ENCODE measurements at places on chromosomes 5 and 9.

DNA sequence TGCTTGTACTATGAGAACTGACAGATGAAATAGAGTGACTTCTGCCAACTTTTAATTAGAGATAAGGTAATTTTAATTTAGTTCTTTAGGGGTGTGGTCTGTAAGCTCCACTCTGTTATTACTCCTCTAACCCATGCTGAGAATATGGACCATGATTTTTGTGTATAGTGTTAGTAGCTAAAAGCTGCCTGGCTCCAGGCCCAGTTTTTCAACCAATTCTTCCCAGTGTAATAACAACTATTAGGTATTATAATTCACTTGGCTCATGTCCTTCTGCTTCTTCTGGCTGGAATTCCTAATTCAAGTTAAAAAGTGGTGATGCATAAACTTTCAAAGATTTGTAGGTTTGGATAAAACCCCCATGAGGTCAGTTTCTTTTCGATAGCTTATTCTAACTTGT is 216.3 kb downstream of the ISL1 start:
- no peak for ATAC-seq

DNA sequence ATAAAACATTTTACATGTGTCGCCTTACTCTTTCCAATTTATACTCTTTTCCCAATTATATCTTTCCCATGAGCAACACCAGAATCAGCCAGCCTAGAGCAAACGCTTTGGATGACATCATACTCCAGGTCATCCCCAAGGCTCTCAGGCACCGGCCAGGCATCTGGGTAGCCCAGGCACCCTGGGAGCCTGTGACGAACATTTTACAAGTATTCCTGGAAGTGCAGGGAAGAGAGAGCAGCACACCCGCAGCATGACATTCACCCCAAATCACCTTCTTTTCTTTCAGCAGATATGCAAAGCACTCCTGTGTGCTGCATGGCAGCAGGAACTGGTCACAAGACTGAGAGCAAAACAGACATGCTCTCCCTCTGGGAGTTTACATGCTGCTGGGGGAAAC is 75.7 kb upstream of the SMIM23 start:
- no peak for ATAC-seq

- no peak for ATAC-seq
These were observed 138.1 kb downstream of the C5orf15 start for GRCh38 chr5:133830281-133830680.

DNA sequence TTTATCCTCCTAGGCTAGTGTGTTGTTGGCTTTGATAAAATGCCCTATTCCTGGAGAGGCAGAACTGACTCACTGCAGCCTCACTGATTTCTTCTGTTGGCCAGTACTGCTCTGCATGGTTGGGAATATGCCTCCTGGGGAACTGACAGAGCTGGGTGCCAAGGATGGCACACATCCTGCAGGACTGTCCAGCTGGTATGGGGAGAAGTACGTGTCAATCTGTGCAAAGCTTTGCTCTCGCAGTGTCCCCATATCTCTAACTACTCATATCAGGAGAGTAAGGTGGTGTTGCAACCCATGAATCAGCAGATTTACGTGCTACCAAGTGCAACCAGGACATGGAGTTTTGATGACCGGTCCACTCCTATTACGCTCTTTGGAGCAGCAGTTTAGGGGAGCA is 74.7 kb downstream of the TEK start:
- no peak for ATAC-seq

DNA sequence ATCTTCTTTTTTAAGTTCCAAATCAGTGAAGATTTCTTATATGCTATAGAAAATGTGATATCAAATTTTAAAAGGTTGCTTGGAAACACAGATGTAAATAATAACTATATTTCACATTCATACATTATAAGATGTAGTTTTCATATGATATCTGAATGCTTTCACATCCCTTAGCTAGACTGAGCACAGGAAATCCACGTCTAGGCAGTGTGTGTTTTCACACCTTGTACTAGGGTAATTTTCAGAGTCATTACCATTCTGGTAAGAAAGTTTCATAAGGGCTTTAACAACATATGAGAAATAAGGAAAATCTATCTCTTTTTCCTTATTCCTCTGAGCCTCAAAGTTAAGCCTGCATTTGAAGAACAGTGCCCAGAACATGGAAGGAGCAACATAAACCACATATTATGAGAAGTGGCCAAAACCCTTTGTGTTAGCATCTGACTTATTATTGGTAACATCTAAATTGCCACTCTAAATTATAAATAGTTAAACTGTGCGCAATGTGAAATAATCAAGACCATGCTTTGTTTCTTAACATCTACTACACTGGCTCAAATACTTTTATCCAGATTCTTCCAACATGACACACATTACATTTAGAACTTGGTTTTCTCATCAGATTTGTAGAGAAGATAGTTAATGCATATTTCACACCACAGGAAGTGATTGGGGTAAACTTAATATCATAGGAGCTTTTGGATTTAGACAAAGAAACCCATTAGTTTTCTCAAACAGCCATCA is 113.3 kb downstream of the PPP2R2B start:
- ATAC-seq: no peak

DNA sequence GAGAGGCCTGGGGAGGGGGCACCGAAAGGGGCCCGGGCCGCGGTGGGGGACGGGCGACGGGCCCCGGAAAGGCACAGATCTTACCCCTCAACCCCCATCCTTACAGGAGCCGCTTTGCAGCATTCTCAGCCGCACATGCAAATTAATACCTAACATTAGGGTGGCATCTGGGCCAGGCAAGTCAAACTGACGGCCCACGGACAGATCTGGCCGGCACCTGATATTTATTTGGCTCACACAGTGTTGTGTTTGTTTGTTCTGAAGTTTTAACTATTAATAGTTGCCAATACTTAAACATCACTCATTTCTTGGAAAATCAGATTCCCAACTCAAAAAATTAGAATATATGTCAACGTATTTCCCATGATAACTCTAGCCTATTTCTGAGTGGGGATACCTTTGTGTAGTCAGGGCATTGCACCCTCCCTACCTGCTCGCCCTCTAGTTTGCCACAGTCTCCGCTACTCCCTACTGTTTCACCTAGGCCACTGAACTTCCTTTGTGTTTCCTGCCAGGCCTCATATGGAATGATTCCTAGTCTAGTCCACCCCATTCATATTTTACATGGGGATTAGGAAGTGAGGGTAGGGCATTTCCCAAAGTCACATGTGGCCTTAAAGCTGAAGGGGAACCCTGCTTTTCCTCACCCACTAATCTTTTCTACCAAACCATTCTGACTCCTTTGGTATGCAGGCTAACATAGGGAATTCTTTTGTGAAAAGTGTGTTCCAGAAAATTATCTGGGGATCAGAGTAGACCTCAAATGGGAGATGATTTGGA is 71.9 kb upstream of the LARP1 start:
- no peak for ATAC-seq

DNA sequence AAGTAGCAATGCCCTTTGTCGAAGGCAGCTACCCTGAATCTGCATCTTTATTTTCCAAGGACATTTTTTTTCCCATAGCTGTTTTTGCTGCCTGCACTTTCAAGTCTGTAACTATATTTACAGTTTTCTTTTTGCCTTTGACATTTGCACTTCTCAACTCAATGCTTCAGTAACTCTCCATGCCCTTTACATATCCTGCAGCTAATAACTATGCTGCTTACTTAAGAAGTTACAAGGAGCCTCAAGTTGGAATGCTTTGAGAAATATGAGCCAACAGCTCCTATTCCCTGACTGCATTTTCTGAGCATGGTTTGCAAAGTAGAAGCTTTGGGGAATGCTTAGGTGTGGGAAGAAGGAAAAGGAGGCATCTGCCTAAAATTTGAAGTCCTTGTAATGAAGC is 194.8 kb upstream of the TRPC7 start:
- no peak for ATAC-seq

DNA sequence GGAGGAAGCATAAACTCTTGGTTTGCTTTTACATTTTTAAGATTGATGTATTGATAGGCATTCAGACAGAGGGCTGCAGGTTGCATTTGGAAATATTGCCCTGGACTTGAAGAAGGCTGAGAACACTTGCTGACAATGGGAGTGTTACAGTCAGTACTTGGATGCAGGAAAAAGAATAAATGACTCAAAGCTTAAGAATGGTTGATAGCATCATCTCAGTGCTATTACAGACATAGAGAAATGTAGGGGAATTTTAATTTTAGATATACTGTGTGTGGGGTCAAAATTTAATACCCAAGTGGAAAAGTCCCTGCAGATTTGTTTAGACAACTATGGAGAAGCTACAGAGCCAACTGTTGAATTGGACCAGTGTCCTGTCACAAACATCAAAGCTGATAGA is 101.1 kb downstream of the ISL1 start:
- ATAC-seq: no peak

GRCh38 chr5:177498013-177498787 is 796 bp upstream of the PDLIM7 start:
- ATAC-seq: no peak

GRCh38 chr9:99356512-99356971 is 134.5 kb downstream of the SEC61B start:
- no peak for ATAC-seq

DNA sequence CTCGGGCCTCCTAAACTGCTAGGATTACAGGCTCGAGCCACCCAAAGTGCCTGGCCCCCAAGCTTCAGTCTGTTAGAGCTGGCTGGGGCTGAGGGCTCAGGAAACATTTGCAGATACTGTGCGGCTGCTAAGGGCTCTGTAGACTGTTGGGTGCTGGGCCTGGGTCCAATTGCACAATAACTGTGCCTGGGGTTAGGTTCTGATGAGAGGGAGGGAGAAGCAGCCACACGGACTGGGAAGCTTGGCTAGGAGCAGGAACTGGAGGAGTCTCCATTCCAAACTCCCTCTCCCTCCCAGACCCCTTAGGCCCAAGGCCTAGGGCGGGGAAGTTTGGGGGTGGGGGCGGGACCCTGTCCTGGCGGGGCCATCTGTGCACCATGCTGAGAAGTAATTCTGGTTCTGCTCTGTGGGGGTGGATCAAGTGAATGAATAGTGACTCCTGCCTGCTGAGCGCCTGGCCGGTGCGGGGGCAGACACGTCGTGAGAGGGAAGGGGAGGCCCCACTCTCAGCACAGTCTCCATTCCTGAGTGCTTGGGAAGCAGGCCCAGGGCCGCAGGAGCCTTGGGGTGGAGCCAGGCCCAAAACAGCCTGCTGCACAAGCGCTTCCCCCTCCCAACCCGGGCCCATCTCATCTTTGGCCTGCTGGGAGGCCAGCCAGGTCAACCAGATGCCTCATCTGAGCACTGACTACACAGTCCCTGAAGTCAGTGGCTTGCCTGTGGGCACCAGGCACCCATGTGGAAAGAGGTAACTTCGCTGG is 1.5 kb downstream of the ASS1 start:
- ATAC-seq: no peak

- no peak for ATAC-seq
These were observed 26.6 kb downstream of the WNT8A start for GRCh38 chr5:138110266-138110963.

DNA sequence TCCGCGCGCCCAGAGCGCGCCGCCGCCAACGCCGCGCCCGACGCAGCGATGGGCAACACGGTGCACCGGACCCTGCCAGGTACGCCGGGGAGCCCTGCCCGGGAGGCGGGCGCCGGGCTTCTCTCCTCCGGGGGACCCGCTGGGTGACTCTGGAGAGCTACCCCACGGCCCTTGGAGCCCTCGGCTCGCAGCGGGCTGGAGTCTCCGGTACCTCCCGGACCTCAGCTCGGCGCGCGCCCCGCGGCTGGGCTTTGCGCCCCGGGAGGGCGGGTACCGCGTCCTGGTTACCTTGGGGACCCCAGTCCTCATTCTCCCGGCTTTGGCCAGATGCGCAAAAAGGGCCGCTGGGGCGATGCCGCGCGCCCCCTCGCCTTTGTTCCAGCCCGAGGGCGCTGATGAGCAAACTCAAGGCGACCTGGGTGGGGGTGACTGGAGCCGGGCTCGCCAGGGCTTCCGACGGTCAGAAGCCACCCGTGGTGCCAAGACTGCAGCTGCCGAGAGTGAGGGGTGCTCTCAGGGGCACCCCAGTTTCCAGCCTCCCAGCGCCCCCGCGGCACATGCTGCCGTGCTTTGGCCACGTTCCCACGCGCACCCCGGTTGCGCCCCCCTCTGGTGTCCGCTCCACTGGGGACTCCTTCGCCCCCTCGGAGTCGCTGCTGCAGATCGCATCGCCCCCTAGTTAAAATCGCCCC is 442 bp downstream of the NEURL1B start:
- ATAC-seq: no peak

GRCh38 chr5:139660105-139660922 is 12.2 kb downstream of the CXXC5 start:
- ATAC-seq: no peak

- ATAC-seq: no peak
These were observed 428.8 kb upstream of the CLINT1 start for GRCh38 chr5:158287643-158288271.

- no peak for ATAC-seq
These were observed 365.7 kb downstream of the DEPDC1B start for GRCh38 chr5:60334281-60334713.

Data from activated CD4-positive, CD25-positive, alpha-beta regulatory T cell treated with anti-CD3 and anti-CD28 coated beads, Interleukin-2, amount 50 U/mL, for 24 hours (primary cell).